ENCODE measurements at places on chromosomes 2 and 18.

- no peak for DNase-seq
These were observed 4.1 kb downstream of the ESPNL start for GRCh38 chr2:238104226-238104690.

GRCh38 chr2:15745907-15746702 lies 154.4 kb downstream of the DDX1 start:
- no peak for DNase-seq

DNA sequence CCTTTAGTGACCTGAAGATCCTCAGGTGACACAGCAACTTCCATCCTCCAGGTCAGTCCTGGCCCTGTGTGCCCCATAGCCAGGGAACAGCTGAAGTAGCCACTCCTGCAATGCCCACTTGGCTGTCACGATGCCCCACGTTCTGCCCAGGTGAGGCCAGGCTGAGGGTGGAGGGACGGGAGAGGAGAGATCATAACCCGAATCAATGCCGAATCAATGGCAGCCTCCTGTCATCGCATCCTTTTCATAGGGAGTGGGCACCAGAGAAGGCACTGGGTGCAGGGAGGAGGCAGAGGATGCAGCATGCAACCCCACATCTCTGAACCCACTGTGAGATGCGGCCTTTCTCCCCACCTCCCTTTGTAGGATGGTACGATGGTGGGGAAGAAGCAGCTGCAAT lies 75.3 kb upstream of the EPC2 start:
- no peak for DNase-seq

GRCh38 chr2:62319070-62319469 lies 123.2 kb downstream of the B3GNT2 start:
- DNase-seq, result no peak

- peak; percentile 38 for DNase-seq
These were observed 212.3 kb downstream of the MGAT5 start for GRCh38 chr2:134466141-134466540.

- no peak for DNase-seq
These were observed 177.7 kb upstream of the SMAD2 start for GRCh38 chr18:48108136-48108535.

DNA sequence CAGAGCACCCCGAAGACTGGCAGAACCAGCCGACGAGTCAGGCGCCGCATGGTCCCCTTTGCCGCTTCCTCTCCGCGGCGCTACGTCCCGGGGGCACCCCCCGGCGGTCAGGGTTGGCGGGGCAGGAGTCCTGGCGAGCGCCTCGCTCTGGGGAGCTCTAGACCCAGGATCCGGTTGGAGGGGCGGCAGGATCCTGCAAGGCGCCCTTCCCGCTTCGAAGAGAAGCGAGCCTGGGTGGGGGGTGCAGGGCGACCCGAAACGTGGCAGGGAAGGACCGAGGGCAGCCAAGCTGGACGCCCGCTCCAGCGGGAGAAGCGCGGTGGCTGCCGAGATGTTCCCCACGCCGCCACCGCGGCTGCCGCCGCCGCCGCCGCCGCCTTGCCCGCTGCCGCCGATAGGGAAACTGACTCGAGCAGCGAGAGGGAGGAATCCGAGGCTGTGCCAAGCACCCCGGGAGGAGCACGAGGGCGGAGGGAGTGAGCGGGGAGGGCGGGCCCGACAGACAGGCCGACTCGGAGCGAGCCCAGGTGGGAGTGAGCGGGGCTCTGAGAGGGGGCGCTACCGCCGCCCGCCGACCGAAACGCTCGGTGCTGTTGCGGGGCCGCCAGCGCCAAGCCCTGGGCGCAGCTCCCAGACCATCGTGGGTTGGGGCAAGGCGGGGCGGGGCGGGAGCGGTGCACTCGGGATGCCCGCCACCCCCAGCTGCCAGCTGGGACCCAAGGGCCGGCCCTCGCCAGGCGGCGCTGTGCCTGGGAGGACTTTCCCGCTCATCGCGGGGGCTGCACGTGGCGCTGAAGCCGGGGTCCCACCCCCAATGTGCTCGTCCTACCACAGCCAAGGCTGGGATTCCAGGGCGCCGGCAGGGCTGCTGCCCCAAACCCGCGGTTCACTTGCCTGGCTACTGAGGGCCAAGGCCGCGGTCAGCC lies at the start of gene GALNT14:
TSS of gene GALNT14 (minus strand) at position 404 of the 926 bp plus-strand sequence. CDS start at position 50, 354 bp downstream.
- no peak for DNase-seq

- peak; percentile 59 for DNase-seq
These were observed 86.6 kb downstream of the MARCO start for GRCh38 chr2:119028327-119029174.

GRCh38 chr2:123999681-124000080 lies 25.4 kb upstream of the CNTNAP5 start:
- no peak for DNase-seq

DNA sequence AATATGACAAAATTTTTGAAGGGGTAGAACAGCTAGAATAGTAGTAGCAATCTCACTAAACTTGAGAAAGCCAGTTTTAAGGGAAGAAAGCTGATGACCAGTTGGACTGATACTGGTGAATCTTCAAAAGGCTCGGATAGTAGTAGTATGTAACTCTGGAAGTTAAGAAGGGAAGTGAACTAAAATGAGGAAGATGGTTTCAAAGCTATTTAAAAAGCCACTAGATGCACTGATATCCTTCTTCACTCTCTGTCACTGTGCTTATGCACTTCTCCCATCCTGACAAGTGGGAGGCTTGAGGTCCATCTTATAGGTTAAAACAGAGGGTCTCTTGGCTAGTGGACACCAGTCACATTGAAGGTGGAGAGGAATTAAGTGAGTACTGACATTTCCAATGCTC lies 141.1 kb downstream of the NCOA1 start:
- DNase-seq, result no peak

DNA sequence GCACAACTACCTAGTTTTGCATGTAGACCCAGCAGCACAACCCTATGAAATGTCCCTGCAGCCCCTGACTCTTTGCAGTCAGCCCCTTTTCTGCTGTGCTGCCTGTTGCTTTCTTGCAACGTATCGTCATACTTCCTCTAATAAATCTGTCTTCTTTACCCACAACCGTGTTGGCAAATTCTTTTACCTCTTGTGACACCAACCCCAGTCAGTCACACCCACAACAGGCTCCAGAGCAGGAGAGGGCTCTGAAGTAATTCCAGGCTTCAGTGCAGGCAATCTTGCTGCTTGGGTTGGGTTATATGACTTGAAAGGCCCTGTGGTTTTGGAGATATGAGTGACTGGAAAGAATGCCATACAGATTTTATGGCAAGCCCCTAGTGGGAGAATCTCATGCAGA lies 79.1 kb upstream of the KCNH7 start:
- DNase-seq, result peak; percentile 10

DNA sequence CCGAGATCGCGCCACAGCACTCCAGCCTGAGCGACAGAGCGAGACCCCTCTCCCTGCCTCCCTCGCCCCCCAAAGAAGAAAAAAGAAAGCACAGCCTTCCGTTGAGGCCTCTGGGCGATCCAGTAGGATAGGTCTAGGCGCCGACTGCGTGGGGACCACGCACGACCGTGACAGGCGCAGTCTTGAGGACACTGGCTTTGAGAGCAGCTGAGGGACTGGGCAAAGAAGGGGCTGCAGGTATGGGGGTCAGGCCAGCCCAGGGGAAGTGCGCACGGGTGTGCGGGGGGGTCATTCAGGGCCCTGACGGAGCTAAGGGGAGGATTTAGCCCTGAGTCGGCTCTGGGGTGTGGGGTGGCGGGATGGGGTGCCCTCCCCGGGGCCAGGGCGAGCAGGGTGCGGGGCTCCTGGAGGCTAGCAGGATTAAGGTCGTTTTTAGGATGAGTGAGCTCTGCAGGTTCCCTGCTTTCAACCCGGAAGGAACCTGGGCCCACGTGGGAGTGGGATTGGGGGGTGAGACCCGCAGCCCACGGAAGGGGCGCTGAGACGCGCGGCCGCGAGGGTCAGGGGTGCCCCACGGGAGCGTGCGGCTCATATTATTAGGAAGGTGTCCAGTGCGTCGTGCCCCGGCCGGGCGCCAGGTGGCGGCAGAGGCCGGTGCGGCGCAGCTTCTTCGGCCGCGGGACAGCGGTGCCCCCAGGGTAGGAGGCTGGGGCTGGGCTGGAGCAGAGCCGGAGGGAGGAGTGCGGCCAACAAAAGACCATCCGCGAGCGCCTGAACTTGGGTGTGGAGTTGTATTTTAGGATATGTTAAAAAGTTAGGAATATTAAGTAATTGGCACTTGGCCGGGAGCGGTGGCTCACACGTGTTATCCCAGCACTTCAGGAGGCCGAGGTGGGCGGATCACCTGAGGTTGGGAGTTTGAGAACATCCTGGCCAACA lies 20.5 kb upstream of the ZNF236 start:
- peak; percentile 8 for DNase-seq

DNA sequence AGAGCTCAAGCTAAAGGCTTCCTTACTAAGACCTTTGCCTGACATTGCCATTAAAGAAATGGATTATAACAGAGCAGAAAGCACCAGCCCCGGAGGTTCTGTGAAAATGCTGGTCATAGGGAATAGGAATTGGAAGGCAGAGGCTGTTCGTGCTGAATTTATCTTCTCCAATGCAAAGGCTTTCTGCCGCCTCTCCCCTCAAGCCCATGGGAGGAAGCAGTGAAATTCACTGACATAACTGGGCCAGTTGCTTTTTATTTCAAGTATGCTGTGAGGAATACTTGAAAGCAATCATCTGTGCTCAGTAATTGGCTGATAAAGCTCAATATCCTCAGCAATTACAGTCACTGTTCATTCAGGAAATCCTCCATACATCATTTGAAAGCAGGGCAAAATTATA lies 85.4 kb upstream of the LINC00305 start:
- DNase-seq, result no peak

- peak; percentile 71 for DNase-seq
These were observed 18.9 kb upstream of the DPP4 start for GRCh38 chr2:162092658-162093556.

DNA sequence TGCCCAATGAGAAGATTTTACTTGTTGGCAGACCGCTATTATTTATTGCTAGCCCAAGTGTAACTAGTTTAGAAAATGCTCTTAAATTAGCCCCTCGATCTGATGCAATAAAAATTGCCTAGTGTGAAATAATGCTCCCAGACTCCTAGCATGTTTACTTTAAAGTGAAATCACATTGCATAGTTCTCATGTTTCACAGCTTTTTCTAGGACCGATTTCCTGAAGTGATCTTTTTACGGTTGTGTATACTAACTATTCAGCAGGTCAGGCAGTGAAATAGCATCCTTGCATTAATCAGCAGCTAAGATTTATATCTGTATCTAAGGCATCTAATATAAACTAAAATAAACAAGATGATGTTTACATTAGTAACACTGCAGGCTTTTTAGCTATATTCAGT lies 52.4 kb downstream of the PMS1 start:
- DNase-seq, result peak; percentile 45

- no peak for DNase-seq
These were observed 344.6 kb upstream of the TMEFF2 start for GRCh38 chr2:192539306-192539705.

DNA sequence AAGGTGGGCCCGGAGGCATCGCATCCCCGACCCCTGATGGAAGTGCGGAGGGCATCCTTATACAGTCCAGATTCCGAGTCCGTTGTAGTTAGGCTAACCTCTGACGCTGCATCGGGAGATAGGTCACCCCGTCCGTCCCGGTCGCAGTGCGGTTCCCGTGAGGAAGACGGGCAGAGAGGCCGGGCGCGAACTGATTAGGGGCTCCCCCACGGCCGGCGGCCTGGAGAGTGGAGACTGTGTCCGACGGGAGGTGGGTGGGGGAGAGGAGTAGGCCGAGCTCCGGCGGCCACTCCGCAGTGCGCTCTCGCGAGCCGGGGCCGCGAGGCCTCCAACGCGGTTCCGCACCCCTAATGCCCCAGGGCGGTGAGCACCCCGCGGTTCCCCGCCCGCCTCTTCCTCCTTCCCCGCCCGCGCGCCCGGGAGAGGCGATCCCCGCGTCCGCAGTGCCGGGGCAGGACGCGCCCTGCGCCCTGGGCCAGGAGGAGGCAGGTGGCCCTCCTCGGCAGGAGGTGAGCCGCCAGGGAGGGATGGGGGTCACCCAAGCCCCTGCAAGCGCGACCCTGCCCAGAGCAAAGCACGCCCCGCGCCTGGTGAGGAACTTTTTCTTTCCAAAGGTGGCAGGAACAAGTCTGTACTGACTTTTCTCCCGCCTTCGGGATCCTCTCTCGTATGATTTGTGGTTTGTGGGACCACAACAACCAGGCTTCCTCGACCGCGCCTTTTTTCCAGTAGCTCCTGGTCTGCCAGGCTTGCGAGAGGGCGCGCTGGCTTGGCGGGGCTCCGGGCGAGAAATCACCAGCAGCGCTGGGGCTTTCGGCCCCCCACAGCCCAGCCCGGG lies 1.4 kb upstream of the SP5 start:
- no peak for DNase-seq

GRCh38 chr2:5959836-5960820 lies 267.9 kb downstream of the SOX11 start:
- no peak for DNase-seq

- no peak for DNase-seq
These were observed 89.8 kb downstream of the MRO start for GRCh38 chr18:50729986-50730385.

- DNase-seq, result no peak
These were observed 11.7 kb upstream of the SCRN3 start for GRCh38 chr2:174383796-174384195.

- DNase-seq, result no peak
These were observed 322.8 kb downstream of the STK39 start for GRCh38 chr2:167924556-167924955.

DNA sequence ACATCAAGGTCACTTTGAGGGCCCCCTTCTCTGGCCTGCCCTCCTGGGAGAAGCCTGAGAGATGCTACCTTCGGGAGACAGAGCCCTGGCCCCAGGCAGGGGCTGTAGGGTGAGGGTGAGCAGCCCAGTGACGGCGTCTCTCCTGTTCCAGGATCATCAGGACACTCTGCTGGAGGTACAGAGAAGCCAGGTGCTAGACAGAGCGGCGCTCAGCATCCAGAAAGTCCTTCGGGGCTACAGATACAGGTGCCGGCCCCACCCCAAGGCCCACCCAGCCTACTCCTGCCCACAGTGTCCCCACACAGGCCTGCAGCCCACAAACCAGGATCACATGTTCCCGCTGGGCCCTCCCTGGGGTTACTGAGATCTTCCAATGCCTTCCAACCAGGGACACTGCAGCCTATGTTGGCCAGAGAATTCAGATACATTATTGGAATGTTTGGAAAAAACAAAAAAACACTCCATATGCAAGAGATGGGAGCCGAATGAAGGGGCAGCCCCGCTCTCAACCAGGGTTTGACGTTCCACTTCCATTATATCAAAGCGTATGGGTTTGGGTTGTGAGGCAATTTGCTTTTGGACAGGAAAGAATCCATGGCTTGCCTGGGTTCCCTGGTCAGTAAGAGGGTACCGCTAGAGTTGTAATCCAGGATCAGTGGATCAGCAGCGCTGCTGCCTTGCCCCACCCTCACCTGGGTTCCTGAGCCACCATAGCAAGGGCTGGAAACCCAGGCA lies 49.5 kb upstream of the GPR17 start:
- DNase-seq, result no peak

GRCh38 chr2:175393851-175394250 lies 212.3 kb upstream of the ATP5MC3 start:
- no peak for DNase-seq
